ENCODE measurements at places on chromosomes 3 and 15.
A peak's percentile ranks its signal among the peaks of the same experiment; 100 is the strongest.

DNA sequence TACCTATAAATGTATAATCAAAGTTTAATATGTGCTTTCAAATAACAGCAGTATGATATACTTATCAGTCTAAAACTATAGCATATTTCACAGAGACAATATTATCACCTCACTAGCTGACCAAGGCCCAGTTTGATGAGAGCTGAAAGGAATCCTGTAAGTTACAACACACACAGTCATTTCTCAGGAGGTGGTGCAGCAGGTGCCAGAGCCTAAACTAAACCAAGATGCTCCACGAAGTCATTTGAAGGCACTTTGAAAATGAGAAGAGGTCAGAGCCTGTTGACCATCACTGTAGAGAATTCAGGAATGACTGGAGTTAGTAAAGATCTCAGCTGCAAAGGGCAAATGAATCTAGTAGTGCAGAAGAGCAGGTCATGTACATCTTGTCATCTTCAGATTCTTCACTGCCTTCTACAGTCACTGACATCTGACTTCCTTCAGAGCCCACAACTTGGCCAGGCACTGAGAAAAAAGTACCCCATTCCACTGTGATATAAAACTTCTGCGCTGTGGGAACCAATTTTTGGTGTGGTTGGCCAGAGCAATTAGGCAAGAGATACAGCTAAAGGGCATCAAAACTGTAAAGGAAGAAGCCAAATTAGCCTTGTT is 7.9 kb downstream of the GBE1 start:
- DNase-seq = no peak

DNA sequence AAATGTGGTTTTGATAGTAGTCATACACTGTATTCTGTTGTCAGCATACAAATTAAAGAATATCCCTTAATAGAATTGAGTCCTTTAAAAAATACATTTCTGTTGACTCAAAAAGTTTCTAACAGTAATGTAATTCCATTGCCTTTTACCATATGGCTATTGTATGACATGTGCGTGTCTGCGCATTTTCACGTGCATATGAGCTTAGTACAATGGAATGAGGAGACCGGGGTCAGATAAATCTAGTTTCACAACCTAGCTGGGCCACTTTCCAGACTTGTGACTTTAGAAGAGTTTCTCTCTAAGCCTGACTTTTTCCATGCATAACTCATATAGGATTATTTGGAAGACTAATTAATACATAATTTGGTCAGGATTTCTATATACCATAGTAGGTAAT is 38.7 kb downstream of the ZBTB38 start:
- peak; percentile 31 for DNase-seq

DNA sequence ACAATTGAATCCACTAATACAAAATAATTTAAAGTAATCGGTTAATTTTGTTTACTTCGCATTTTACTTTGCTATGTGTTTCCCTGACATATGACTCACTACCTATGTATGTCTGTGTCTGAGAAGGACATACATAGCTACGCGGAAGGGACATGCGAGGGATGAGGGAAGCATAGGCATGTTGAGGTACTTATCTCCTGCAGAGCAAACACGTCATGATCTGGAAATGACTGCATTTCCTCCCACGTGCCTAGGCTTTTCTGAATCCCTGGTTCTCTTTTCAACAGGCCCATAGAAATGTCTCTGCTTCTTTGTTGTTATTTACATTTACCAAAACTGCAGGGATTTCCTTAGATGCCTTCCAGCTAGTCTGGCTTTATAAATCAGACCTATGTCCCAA is 27.5 kb downstream of the ALCAM start:
- no peak for DNase-seq

- DNase-seq = no peak
These were observed 4.5 kb downstream of the EIF3J start for GRCh38 chr15:44541282-44541958.

GRCh38 chr15:80199869-80200268 is 47.1 kb downstream of the FAH start:
- DNase-seq = no peak

DNA sequence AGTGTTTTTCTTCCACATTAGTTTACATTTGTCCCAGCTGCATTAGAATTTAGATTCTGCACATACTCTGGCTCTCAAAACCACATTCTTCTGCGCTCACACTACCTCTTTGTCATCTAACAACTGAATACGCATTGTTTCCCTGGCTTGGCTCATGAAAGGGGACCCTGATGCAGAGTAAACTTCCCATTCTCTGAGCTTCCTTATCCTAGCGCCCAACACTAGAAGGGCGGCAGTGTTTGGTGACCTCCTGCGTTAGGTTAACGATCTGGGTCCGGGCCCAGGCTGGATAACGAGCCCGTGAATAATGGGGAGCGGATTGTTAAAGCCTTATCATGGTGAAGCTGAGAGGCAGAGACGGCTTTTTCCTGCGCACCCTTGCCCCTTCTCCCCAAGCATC is 63.9 kb downstream of the ETV5 start:
- no peak for DNase-seq

DNA sequence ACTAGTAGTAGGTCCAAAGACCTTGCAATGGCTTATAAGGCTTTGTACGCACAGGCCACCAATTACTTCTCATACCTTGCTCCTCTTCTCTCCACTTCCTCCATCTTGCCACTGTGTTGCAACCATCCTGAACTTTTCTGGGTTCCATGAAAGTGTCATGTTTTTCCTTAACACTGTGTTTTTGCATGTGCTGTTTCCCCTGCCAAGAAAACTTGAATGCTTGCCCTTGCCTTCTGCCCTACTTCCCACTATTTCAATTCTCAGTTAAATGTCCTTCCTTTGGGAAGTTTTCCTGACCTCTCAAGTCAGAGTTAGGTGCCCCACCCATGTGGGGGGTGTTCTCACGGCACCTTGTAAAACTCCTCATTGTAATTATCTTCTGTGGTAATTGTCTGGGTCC is 182.8 kb downstream of the THRB start:
- DNase-seq = no peak

DNA sequence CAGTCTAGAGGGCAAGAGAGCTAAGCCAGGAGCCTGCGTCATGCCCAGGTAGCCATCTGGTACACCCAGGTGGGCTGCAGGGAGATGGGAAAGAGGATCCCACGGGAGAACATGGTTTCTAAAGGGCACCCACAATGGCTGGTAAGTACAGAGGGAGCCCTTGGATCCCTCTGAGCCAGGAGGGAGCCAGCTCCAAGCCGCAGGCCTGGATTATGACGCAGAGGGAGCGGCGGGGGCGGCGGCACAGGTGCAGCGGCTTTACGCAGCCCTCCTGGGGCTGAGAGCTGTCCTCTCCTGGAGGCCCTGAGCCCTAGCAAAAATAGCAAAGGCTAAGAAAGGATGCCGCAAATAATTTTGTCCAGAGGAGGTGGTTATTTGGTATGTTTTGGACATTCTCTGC is 2.8 kb downstream of the CAV3 start:
- no peak for DNase-seq

- DNase-seq = no peak
These were observed 35.0 kb upstream of the COLQ start for GRCh38 chr3:15556512-15556911.

DNA sequence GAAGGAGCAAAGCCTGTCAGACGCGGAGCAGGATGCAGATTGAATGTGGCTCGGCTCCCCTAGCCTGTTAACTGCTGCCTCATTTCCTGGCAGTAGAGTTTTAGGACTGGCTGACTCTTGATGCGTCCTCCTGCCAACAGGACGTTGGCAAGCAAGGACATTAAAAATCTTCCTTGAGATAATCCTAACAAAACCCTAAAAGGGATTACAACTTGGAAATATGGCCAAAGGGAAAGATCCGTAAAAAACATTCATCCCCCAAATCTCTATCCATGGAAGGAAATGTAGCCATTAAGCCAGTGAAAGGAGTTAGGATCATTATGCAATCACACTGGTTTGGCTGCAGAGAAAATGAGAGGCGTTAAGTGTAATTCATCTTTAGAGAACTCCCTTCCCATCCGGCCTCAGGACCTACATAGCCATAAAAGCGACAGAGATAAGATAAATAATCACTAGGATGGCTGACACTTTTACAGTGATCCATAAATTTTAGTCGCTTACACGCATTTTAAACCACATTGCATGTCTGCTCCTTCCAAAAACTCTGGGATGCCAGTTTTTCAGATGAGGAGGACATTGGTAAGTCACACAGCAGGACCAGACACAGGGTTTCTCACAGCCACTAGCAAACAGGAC is 44.5 kb upstream of the C3orf80 start:
- no peak for DNase-seq

DNA sequence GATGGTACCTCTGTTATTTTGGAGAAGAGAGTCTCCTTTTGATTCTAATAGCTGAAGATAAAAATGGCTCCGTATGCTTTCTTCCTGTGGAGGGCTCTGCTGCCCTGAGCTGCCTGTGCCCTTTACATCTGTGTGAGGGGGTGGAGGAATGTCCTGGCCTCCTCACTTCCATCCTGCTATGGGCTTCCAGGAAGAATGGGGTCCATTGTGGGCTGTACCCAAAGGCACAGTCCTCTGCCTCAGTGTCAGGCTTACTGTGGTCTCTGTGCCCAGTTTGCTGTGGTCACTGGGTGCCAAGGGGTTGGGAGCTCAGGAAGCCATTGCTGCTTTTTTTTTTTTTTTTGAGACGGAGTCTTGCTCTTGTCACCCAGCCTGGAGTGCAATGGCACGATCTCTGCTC is 14.4 kb downstream of the DAG1 start:
- DNase-seq = no peak

- DNase-seq = no peak
These were observed 39.8 kb downstream of the ADAMTS17 start for GRCh38 chr15:100301910-100302431.

GRCh38 chr3:51381333-51381705 is 3.8 kb upstream of the MANF start:
- DNase-seq = no peak

DNA sequence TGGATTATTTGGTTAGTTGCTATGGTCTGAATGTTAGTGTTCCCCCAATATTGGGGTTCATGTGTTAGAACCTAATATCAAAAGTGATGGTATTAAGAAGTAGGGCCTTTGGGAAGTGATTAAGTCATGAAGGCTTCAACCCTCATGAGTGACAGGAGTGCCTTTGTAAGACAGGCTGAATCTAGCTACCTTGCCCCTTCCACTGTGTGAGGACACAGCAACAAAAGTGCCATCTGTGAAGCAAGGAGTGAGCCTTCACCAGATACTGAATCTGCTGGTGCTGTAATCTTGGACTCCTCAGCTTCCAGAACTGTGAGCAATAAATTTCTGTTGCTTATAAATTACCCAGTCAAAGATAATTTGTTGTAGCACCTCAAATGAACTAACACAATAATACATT is 22.6 kb upstream of the SATB1 start:
- DNase-seq = no peak

GRCh38 chr3:178385280-178385952 is 150.8 kb upstream of the KCNMB2 start:
- DNase-seq = no peak

- no peak for DNase-seq
These were observed 519 bp downstream of the ASB7 start for GRCh38 chr15:100602823-100603393.

GRCh38 chr15:39331584-39331983 is 249.3 kb upstream of the THBS1 start:
- DNase-seq = no peak

DNA sequence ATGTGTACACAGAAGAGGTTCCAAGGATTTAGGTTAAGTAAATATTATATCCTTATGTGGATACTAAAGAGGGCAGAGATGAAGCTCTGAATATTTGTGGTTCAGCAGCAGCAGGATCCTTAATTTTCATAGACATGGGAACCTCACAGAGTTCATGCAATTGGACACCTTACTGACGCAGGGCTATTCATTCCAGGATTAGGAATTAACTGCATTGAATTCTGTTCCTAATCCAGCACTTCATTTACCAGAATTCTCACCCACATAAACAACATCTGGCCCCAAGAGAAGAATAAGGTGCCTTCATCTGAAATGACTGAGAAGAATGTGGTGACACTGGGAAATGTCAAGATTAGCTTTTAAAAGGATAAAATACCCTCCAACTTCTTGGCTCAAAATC is 62.4 kb downstream of the ADAMTS9 start:
- DNase-seq = no peak

DNA sequence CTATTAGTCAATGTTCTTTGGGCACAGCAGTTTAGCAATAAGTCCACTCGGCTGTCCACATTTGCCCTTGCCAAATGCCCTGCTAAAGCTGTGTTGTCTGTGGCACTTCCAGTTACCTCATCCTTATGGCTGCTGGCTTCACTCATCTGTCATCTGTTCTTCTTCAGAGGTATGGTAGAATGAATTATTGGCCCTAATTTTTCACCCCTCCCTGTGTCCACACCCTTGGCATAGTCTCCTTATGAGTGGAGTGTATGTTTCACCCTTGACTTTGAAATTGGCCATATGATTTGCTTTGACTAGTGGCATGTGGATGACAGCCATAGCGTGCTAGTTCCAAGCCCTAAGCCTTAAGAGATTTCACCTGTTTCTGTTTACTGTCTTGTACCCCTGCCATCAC is 72.1 kb upstream of the EPHB1 start:
- no peak for DNase-seq

- DNase-seq = no peak
These were observed 48.1 kb downstream of the BFSP2 start for GRCh38 chr3:133447750-133448477.

DNA sequence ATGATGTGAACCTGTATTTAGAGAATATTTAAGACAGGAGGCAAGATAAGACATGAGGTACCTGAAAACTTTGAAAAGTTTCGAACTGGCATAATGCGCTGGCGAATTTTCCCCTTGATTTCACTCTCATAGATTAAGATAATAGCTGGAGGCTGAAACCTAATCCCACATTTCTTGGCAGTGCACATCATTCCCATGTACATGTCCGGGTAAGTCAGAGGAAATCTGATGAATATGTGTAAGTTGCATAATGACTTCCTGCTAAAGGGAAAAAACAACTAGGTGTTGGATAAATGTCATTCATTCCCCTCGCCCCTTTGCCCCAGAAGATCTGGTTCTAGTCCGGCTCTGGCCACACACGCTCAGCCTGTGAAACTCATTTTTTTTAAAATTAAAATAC is 3.6 kb downstream of the CEP19 start:
- DNase-seq = no peak

GRCh38 chr3:99579246-99579645 is 59.1 kb upstream of the COL8A1 start:
- DNase-seq = no peak

GRCh38 chr3:71069797-71070196 is 513.7 kb downstream of the FOXP1 start:
- DNase-seq = no peak

DNA sequence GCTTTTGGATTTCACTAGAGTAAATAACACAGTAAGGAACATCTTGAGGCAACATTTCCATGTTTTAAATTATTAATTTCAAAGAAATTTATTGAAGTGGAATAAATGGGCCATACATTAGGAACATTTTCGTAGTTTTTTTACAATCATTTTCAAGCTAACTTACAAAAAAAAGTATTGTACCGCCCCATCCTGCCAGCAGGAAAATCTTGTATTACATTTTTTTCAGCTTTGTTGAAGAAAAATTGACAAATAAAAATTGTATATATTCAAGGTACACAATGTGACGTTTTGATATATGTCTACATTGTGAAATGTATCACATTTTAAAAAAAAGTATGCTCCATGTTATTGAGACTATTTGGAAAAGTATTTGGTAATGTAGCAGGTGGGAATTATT is 1001.9 kb upstream of the NR2F2 start:
- DNase-seq = no peak

GRCh38 chr15:40850576-40851112 is 6.8 kb downstream of the SPINT1 start:
- DNase-seq = no peak

Data from T1000 (cell line).